ENCODE measurements at places on chromosomes 16 and 17. TPM values are rescaled to one million over a fixed set of nuclear protein-coding genes. Genes with fewer than 3 reads are reported as not detected.

DNA sequence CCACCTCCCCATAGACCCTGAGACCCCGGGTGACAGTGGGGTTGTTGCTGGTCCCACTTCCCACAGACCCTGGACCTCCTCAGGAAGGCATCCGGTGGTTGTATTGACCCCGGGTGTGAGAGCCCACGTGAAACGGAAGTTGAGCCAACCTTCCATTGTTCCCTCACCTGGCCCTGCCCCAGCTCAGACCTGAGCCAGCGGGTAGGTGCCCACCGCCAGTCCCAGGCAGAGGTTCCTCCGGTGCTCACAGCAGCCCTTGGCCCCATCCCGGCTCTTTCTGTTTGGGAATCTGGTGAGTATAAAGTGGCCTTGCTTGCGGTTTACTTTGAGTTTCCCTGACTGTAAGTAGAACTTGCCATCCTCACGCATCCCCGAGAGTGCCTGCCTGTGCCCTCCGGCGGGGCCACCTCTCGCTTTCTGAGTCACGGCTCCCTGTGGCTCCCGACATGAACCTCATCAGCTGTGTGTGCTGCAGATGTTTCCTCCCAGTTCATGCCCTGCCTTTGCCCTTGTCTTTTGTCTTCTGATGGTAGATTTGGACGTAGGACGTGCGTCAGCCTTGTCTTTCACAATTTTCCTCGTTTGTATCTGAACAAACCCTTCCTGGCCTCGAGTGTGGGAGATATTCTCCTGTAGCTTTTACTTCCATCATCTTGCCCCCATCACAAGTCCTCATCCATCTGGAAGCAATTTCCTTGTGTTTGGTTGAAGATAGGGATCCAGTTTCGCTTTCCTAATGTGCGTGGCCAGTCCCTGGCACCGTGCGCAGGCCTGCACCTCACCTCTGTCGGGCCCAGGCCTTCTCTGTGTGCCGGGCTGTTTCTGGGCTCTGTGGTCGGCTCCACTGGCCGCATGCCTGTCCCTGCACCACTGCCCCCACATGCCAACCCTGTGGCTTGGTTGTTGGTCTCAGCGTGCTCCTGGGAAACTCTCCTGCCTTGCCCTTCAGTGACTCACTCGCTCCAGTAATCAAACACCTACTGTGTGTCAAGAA, 76.0 kb downstream of the METRNL start:
- H3K4me1 ChIP-seq: peaks cover 40% of the 10 kb centered on the region
- H3K4me3 ChIP-seq: no peak overlapping the region
- no peak for DNase-seq
- H3K36me3 ChIP-seq: no peaks in the 10 kb centered on the region
- H3K27me3 ChIP-seq: no peaks in the 10 kb centered on the region

GRCh38 chr17:33560165-33560564, 267.1 kb upstream of the ASIC2 start:
- no peak overlapping the region for H3K4me3 ChIP-seq
- no peaks in the 10 kb centered on the region for H3K36me3 ChIP-seq
- no peaks in the 10 kb centered on the region for H3K27me3 ChIP-seq
- no peak overlapping the region for H3K27ac ChIP-seq

The UBE2O gene
- 41.6 TPM for total RNA-seq

- no peak overlapping the region for H3K4me3 ChIP-seq
- peaks cover 100% of the 10 kb centered on the region for H3K4me1 ChIP-seq
- peak; percentile 92 for DNase-seq
- H3K27ac ChIP-seq: peak overlapping the region; percentile 84
- no peaks in the 10 kb centered on the region for H3K27me3 ChIP-seq
- H3K36me3 ChIP-seq: peaks cover 22% of the 10 kb centered on the region
Observed at GRCh38 chr17:81090361-81091136, 55.6 kb downstream of the BAIAP2 start.
